Stimulated activated CD4-positive, alpha-beta T cell treated with anti-CD3 and anti-CD28 coated beads, TNF-alpha, amount 100 ng/mL, for 24 hours (primary cell): ENCODE measurements at places on chromosomes 12 and 14.

GRCh38 chr12:46152456-46152855 lies 116.4 kb downstream of the SLC38A1 start:
- no peak for DNase-seq

DNA sequence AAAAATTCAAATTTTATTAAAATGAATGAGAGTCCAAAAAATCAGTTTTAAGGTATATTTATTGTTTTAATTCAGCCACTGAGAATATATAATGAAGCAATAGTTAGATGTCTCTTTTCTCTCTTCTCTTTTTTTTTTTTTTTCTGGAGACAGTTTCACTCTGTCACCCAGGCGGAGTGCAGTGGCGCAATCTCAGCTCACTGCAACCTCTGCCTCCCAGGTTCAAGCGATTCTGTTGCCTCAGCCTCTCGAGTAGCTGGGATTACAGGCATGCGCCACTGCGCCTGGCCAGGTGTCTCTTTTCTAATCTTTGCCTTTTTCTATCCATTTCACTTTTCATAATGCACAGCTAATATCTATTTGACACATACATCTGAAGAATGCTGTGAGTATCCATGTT lies 307.1 kb upstream of the RGS6 start:
- no peak for DNase-seq

- no peak for DNase-seq
These were observed 134.6 kb upstream of the PZP start for GRCh38 chr12:9342614-9343353.

GRCh38 chr12:93229494-93230325 lies 148.0 kb upstream of the NUDT4 start:
- DNase-seq = no peak
